ENCODE measurements at places on chromosomes 1 and 21.

DNA sequence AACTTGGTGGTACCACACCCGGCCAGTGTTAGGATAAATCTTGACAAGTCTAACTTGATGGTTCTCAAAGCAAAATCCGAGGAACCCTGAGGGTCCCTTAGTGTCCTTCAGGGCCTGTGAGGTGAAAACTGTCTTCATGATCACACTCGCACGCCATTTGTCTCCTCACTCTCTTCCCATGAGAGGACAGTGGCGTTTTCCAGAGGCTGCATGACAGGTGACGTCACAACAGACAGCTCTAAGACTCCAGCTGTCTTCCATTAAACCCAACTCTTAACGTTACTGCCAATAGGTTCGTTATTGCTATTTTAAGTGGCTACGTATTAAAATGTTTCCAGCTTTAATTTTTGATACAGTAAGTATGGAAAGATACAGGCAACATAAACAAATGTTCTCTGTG is 13.8 kb downstream of the CFAP74 start:
- DNase-seq = no peak

DNA sequence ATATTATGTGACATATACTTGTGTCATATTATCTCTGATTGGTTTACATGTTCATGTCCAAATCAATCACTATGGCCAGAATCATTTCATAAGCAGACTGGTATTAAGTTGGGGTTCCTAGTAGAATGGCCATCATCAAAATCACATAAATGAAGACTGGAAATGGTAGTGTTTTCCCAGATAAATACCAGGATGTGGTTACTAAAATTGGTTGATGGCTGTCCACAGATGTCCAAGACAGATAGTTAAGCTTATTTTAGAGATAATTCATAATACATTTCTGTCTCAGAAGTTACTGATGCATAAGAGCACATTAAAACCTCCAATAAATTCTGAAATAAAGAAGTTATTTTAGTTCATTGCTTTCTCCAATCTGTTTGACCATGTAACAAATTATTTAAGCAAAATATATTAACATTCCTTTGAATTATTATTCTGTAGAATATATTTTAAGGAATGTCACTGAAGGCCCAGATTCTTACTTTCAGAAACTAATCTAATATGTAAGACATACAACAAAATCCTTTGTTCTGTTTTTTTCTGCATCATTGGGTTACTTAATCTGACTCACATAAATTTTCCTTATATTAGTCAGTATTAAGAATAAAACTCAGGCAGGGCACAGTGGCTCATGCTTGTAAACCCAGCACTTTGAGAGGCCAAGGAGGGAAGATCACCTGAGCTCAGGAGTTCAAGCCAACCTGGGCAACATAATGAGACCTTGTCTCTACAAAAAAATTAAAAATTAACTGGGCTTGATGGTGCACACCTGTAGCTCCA is 483.9 kb downstream of the PTPRC start:
- DNase-seq = no peak

- DNase-seq = no peak
Observed at GRCh38 chr1:119366424-119366823, 2.2 kb upstream of the HAO2 start.

- no peak for DNase-seq
Observed at GRCh38 chr1:226223786-226224244, 351 bp downstream of the MIXL1 start.

- no peak for DNase-seq
Observed at GRCh38 chr1:10728595-10729410, 67.6 kb downstream of the CASZ1 start.
